A549 treated with DMSO at 1 μM for 4 hours (cell line): ENCODE measurements at places on chromosomes 11 and 22. TPM values are rescaled to one million over a fixed set of nuclear protein-coding genes. Genes with fewer than 3 reads are reported as not detected.

Gene OR52A1
- not detected in 5 replicates for total RNA-seq

Gene PANX2
- 5.8 to 7.5 TPM (median 6.3 TPM) in 5 replicates for total RNA-seq

Gene NUP50
- total RNA-seq: 27.5 to 33.3 TPM (median 32.4 TPM) in 5 replicates

Gene ANGPTL5
- not detected in 5 replicates for total RNA-seq

Gene GPR83
- total RNA-seq: 0.03 to 0.16 TPM (median 0.07 TPM) in 5 replicates

Gene GAL3ST3
- not detected in 5 replicates for total RNA-seq

Gene HSD17B12
- total RNA-seq: 63.9 to 82.6 TPM (median 70.6 TPM) in 5 replicates

Gene HINFP
- 10.4 to 11.9 TPM (median 10.9 TPM) in 5 replicates for total RNA-seq

Gene A4GALT
- 11.6 to 16.4 TPM (median 13.2 TPM) in 5 replicates for total RNA-seq

Gene CPSF7
- 73.7 to 78.3 TPM (median 75.8 TPM) in 5 replicates for total RNA-seq

Gene PDGFD
- 7.9 to 10.8 TPM (median 8.6 TPM) in 5 replicates for total RNA-seq

Gene FGF4
- total RNA-seq: not detected in 5 replicates

Gene ALDH3B2
- not detected in 5 replicates for total RNA-seq

Gene FADS1
- 126 to 169 TPM (median 143 TPM) in 5 replicates for total RNA-seq

Gene PTGDR2
- 0.03 to 0.08 TPM (median 0.07 TPM) in 3 of 5 replicates, not detected in the others for total RNA-seq

Gene APLNR
- total RNA-seq: 0.06 to 0.20 TPM (median 0.11 TPM) in 5 replicates

Gene OR51E2
- not detected in 5 replicates for total RNA-seq

Gene SLC22A12
- not detected in 5 replicates for total RNA-seq

Gene SMIM38
- total RNA-seq: 0.06 to 0.08 TPM in 2 of 5 replicates, not detected in the others

Gene CHRM1
- total RNA-seq: 0.03 to 0.11 TPM (median 0.04 TPM) in 3 of 5 replicates, not detected in the others

Gene CLDN5
- total RNA-seq: not detected in 5 replicates

Gene NAALAD2
- 0.02 to 0.03 TPM in 2 of 5 replicates, not detected in the others for total RNA-seq

Gene MS4A1
- total RNA-seq: not detected in 5 replicates

Gene SYNGR1
- 9.2 to 14.8 TPM (median 10.9 TPM) in 5 replicates for total RNA-seq

Gene FOXRED2
- 14.3 to 17.3 TPM (median 16.6 TPM) in 5 replicates for total RNA-seq

Gene IGSF22
- total RNA-seq: not detected in 5 replicates

Gene SYTL2
- 16.5 to 28.2 TPM (median 16.7 TPM) in 5 replicates for total RNA-seq

Gene INS
- not detected in 5 replicates for total RNA-seq

Gene PIM3
- total RNA-seq: 25.4 to 36.8 TPM (median 29.6 TPM) in 5 replicates

Gene ADAMTS15
- total RNA-seq: 9.0 to 12.6 TPM (median 11.5 TPM) in 5 replicates

Gene PATE4
- total RNA-seq: not detected in 5 replicates

Gene KREMEN1
- 2.5 to 4.3 TPM (median 3.9 TPM) in 5 replicates for total RNA-seq

Gene MICAL3
- total RNA-seq: 26.6 to 41.0 TPM (median 35.6 TPM) in 5 replicates

Gene MRGPRE
- total RNA-seq: 0.06 to 0.21 TPM (median 0.10 TPM) in 5 replicates

Gene OLFML1
- not detected in 5 replicates for total RNA-seq

Gene GGT5
- total RNA-seq: 1.1 to 2.7 TPM (median 1.8 TPM) in 5 replicates

Gene PARVG
- not detected in 5 replicates for total RNA-seq

Gene ELFN2
- 6.2 to 10.0 TPM (median 8.2 TPM) in 5 replicates for total RNA-seq

Gene QSER1
- total RNA-seq: 17.0 to 26.2 TPM (median 23.1 TPM) in 5 replicates

Gene TPBGL
- total RNA-seq: 0.21 to 0.35 TPM (median 0.24 TPM) in 5 replicates

Gene GLB1L3
- total RNA-seq: 0.04 TPM in 1 of 5 replicates, not detected in the others

Gene OR56B4
- total RNA-seq: not detected in 5 replicates

Gene MOV10L1
- not detected in 5 replicates for total RNA-seq
